ENCODE measurements at places on chromosomes 1 and 21.

DNA sequence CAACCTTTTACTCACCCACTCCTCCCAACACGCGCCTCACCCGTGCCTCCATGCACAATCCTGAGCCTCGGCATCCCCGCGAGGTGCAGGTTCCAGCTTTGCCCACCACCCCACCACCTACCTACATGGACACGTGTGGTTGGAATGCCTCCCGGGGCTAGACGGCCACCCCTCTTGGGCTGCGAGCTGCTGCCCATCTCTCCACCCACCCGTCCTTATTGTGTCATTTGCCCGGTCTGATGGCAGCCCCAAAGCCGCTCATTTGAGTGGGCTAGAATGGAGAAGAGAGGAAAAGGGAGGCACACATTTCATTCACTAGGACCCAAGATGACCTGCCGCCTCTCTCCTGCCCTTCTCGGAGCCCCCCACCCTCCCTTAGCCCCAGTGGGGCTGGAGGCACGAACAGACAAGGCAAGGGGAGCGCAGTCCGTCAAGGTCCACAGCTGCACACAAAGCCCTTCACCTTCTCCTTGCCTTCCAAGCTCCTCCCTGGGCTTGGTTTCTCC, 785 bp downstream of the ZNF697 start:
- DNase-seq, result no peak

GRCh38 chr1:15201849-15202551, 45.0 kb upstream of the FHAD1 start:
- DNase-seq, result no peak

DNA sequence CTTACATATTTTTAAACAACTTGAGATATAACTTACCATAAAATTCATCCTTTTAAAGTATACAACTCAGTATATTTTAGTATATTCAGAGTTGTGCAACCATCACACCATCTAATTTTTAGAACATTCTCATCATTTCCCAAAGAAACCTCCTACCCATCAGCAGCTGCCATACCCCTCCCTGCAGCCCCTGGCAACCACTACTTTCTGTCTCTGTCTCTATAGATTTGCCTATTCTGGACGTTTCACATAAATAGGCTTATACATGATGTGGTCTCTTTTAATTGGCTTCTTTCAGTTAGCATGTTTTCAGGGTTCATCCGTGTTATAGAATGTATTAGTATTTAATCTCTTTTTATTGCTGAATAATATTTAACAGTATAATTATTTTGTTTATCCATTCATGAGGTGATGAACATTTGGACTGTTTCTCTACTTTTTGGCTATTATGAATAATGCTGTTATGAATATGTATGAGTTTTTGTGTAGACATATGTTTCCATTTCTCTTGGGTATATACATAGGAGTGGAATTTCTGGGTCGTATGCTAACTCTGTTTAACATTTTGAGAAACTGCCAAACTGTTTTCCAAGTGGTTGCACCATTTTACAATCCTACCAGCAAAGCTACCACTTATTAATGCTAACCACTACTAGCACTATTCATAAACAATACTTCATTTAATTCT, 29.5 kb downstream of the WDR26 start:
- DNase-seq, result no peak

GRCh38 chr1:207321790-207322645, 540 bp downstream of the CD55 start:
- no peak for DNase-seq

- no peak for DNase-seq
Observed at GRCh38 chr1:57471995-57472394, 48.1 kb upstream of the DAB1 start.

GRCh38 chr1:10835822-10836421, 39.5 kb upstream of the CASZ1 start:
- no peak for DNase-seq

DNA sequence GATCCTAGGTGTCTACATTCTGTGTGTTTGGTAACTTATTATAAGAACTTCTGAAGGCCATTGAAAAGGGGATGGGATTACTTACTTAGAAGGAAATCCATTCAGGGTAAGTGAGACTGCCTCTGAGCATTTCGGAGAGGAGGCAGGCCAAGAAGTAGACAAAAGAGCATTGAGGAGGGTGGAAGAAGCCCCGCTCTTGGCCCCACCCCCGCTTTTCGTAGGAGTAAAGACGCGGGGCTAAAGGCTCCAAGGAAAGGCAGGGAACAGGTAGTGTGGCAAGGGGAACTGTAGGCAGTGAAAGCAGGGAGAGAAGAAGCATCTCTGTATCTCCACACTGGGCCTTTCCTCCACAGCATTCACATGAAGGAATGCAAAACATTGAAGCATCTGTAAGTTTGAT, 51.8 kb upstream of the GRIK1 start:
- DNase-seq, result no peak

DNA sequence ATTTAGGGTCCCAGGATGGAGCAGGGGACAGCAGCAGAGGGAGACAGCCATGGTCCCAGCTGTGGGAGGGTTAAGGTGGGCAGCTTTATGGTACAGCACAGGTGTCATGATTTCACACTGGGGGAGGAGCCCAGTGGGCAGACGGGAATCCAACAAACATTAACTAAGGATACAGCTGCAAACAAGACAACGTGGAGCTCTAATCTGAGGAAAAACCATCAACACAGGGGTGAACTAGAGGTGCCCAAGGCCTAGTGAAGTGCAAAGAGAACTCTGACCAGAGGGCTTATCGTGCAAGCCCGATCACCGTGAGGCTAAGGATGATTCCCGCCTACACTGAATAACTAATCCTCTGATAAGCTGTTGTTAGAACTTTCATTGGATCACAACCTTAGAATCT, 18.7 kb downstream of the ECE1 start:
- DNase-seq, result no peak

GRCh38 chr1:6243053-6243834, 735 bp upstream of the HES3 start:
- no peak for DNase-seq

GRCh38 chr1:116330342-116330652, 42.7 kb upstream of the ATP1A1 start:
- DNase-seq, result no peak

- no peak for DNase-seq
Observed at GRCh38 chr1:229102741-229103391, 168.0 kb upstream of the RAB4A start.

GRCh38 chr21:41497788-41498187, 10.2 kb downstream of the TMPRSS2 start:
- no peak for DNase-seq

- DNase-seq, result no peak
Observed at GRCh38 chr1:171913385-171913784, 72.1 kb downstream of the DNM3 start.

GRCh38 chr1:114008480-114008941, 29.2 kb downstream of the OLFML3 start:
- DNase-seq, result no peak

- DNase-seq, result no peak
Observed at GRCh38 chr1:64489707-64490106, 19.8 kb downstream of the CACHD1 start.

- DNase-seq, result peak; percentile 24
Observed at GRCh38 chr21:40143822-40144525, 276.7 kb downstream of the PCP4 start.

DNA sequence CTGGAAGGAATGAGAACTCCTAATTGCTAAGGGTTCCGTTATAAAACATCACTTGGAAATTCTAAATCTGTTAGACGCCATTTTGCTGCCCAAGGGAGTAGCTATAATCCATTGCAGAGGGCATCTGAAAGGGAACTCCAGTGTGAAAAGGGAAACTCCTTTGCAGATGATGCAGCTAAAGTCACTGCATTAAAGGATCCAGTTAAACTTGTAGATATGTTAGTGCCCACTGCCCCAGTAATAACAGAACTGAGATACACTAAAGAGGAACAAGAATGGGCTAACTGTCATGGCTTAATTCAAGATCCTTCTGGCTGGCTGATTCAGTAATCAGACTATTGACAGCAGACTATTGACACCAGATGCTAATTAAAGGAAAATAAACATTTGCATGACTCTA, 81.8 kb upstream of the KIAA0040 start:
- DNase-seq, result no peak

DNA sequence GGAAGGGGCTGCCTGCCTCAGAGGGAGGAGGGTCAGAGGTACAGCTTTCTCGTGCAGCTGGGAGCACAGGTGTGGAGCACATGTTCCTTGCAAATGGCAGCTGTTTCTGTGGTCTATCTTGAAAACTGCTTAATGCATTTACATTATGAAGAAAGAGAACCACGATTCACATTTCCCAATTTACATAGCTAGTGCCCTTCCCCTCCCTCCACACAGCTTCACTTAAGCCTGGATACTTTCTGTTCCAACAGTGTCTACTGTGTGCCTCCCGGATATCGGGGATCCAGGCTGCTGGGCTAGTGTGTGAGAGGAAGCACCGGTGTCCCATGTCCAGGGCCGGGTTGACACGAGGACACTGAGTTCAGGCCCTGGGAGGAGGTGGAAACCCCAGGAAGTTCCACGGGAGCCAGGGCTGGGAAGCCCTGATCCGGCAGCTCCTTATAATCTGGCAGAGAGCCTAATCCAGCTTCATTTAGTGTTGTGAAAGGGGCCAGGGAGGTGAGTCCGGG, 31.6 kb downstream of the TMCC2 start:
- DNase-seq, result no peak
